ENCODE measurements at places on chromosomes 13 and 19.

- no peak for DNase-seq
Measured at GRCh38 chr19:47539747-47540311, 25.0 kb upstream of the NAPA start.

DNA sequence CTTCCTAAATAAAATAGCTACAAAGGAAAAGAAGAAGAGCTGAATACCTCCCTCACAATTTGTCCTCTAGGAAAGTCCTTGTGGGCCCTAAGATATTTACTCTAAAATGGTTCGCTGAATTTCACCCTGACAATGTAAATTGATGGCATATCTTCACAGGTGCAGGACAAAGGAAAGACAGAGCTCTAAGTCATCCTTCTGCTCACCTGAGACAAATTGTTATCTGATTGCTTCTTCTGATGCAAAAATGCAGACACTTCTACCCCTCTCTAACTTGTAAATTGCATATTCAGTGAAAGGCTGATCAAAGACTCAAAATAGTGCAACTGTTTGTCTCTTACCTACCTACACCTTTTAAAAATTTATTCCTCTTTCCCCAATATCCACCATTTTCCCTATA, 747.2 kb upstream of the PRR20A start:
- DNase-seq = no peak

DNA sequence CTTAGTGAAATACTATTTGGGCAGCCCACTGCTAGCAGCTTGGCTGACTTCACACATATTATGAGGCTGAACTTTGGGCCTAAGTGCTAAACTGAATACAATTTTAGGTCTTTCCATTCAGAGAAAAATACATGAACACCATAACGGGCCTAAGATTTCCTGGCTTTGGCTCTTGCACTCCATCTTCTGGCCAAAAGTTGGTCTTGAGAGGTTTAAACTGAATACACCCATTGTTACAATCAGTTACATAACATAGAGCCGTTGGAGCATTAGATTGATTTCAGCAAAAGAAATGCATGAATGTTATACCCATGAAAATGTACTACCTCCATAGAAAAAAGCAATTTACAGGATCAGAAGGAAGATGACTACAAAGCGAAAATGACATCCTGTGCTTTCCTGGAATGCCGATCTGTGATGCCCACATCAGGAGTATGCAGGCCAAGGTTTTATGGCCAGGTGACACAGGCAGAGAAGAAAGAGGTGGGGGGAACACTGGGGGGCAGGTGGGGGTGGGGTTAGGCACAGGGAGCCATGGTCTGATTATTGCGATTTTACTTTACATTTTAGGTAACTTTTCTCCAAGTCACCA, 11.1 kb upstream of the SHISA2 start:
- peak; percentile 72 for DNase-seq

DNA sequence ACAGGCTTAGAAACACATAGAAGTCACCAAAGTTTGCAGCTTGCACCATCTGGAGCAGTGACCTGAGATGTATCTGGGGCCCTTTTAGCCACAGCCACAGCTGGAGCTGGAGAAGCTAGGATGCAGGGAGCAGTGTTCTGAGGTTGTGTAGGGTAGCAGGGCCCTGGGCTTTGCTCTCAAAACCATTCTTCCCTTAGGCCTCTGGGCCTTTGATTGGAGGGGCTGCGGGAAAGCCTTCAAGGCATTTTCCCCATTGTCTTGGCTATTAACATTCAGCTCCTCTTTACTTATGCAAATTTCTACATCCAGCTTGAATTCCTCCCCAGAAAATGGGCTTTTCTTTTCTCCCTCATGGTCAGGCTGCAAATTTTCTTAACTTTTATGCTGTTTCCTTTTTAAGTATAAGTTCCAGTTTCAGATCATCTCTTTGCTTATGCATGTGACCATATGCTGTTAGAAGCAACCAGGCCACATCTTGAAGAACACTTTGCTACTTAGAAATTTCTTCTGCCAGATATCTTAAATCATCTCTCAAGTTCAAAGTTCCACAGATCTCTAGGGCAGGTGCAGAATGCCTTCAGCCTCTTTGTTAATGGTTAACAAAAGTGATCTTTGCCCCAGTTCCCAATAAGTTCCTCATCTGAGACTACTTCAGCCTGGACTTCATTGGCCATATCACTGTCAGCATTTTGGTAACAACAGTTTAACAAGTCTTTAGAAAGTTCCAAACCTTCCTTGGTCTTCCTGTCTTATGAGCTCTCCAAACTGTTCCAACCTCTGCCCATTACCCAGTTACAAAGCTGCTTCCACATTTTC, 48.5 kb downstream of the NBEA start:
- DNase-seq = no peak

GRCh38 chr19:3643674-3644313, 17.2 kb upstream of the CACTIN start:
- DNase-seq = no peak

DNA sequence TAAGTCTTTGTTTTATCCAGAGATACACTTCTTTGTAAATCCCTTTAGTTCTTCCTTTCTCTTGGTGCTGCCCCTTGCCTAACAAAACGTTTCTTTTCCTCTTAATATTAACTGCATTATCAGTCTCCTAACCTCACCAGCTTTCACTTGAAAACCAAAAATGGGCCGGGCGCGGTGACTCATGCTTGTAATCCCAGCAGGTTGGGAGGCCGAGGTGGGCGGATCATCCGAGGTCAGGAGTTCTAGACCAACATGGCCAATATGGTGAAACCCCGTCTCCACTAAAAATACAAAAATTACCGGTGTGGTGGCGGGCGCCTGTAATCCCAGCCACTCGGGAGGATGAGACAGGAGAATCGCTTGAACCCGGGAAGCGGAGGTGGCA, 329.8 kb upstream of the MIR17HG start:
- DNase-seq = peak; percentile 77
